Activated naive CD4-positive, alpha-beta T cell treated with anti-CD3 and anti-CD28 coated beads, Interleukin-2, amount 50 U/mL, for 72 hours (primary cell): ENCODE measurements at places on chromosomes 1 and 21.

GRCh38 chr1:84174051-84174556, 30.0 kb downstream of the PRKACB start:
- DNase-seq, result no peak

GRCh38 chr1:225121095-225121494, 191.6 kb downstream of the DNAH14 start:
- no peak for DNase-seq

GRCh38 chr1:65277605-65278347, 31.6 kb upstream of the DNAJC6 start:
- DNase-seq, result no peak

DNA sequence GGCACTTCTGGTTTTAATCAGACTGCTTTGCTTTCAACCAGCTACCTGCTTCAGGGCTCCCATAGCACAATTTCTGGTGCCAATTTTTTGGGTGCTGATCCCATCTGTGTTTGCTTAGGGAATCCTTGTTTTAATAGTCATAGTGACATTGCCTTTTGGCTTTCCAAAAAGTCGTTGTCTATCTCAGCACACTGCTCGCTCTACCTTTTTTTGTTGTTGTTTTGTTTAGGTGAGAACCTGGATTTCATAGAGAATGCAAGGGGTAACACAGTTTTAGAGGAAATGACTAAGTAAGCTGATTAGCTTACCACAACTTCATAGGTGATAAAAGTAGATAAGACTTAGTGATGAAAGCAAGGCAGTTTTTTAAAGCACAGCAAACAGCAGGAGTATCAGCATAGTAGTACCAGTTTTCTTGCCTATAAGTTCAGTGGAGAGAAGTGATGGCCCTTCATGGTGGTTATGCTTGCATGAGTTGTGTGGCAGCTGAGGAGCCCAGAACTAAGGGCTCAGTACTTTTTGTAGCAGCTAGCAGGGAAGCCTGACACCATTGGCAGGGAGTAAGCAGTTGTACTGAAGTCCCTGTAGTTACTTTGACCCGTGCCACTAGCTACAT, 31.3 kb downstream of the NEK7 start:
- no peak for DNase-seq

DNA sequence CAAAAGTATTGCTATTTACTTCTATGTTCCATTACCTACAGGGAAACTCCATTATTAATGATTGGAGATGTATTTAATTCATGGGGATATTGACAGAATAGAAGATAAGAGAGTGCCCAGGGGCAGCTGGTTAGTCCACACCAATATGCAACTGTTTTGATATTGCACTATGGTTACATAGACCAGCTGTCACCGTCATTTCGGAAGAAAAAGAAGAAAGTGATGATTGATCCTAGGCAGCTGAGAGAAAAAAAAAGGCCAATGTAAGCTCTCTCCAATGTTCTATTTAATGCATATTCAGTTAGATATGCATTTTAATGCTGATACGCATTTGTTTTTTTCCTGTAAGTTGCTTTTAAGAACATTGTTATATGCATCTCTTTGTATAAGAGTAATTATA, 1367.2 kb downstream of the KCNT2 start:
- no peak for DNase-seq

DNA sequence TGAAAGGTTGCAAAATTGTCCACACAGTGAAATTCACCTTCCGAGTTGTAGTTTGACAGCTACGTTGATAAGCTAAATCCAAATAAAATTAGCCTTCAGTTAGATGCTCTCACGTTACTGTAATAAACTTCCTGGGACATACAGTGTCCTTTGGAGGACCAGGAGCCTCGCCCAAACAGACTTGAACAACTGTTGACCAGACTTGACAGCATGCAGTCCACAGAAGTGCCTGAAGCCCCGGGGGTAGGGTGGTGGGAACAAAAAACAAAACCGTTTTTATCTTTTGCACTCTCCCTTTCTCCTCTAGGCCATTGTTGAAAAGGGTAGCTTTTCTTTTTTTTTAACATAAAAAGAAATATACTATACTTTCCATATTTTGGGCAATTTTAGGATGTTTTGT, 172.8 kb upstream of the SAMSN1 start:
- no peak for DNase-seq

- DNase-seq, result no peak
These were observed 142.9 kb downstream of the CASZ1 start for GRCh38 chr1:10653370-10654125.

- DNase-seq, result no peak
These were observed 1046.2 kb downstream of the AMY1C start for GRCh38 chr1:104795931-104796330.

DNA sequence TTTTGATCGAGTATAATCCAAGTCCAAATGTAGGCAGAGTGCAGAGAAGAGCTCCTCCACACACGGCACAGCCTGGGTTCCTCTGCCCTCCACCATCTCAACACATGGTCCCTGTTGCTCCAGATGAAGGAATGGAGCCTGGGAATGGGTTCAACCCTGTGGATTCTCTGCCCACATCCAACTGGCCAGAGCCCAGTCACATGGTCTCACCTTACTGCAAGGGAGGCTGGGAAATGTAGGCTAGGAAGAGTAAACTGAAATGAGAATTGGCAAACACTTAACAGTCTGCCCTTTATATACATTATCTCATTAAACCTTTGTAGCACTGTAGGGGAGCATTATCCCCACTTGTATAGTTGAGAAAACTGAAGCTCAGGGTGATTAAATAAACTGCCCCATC, 60.1 kb upstream of the RAB4A start:
- no peak for DNase-seq

GRCh38 chr1:212119397-212119837, 83.9 kb downstream of the DTL start:
- no peak for DNase-seq

- no peak for DNase-seq
These were observed 29.4 kb upstream of the CD101 start for GRCh38 chr1:116971965-116972673.

DNA sequence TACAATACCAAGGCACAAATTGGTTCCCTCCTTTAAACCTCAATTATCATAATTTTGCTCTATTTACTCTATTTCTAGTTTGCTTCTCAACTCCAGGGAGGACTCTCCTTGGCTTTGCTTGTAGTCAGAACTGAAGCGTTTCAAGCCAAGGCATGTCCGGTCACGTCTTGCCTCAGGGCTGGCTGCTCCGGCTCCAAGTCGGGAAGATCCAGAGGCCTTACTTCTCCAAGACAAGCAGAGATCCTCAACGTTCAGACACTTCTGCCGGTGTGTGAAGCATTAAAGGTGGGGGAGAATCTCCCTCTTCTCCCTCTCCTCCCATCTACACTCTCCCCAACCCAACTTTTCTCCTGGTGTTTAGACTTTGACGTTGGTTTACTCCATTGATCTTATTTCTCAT, 7.2 kb upstream of the HHAT start:
- DNase-seq, result no peak

GRCh38 chr1:66335859-66336640, 197.9 kb upstream of the SGIP1 start:
- peak; percentile 86 for DNase-seq

GRCh38 chr1:163583661-163584181, 262.0 kb downstream of the NUF2 start:
- no peak for DNase-seq

DNA sequence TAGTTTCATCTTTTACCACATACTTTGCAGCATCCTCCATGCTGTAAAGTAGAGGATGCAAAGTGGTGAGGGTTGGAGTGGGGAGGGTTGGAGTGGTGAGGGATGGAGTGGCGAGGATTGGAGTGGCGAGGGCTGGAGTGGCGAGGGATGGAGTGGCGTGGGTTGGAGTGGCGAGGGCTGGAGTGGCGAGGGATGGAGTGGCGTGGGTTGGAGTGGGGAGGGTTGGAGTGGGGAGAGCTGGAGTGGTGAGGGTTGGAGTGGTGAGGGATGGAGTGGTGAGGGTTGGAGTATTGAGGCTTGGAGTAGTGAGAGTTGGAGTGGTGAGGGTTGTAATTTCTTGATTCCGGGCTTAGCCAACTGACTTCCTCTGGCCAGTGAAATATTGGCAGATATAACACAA, 618.3 kb downstream of the MRPL39 start:
- no peak for DNase-seq
